ENCODE measurements at places on chromosomes 6 and 20. TPM values are rescaled to one million over a fixed set of nuclear protein-coding genes. Genes with fewer than 3 reads are reported as not detected.

GRCh38 chr20:61937146-61937962, 128.3 kb downstream of the TAF4 start:
- DNase-seq, result no peak

DNA sequence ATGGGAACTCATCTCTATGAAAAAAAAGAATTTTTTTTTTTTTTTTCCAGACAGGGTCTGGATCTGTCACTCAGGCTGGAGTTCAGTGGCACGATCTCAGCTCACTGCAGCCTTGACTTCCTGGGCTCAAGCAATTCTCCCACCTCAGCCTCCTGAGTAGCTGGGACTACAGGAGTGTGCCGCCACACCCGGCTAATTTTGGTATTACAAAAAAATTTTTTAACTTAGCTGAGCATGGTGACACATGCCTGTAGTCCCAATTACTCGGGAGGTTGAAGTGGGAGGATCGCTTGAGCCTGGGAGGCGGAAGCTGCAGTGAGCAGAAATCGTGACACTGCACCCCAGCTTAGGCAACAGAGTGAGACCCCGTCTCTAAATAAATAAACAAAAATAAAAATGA, 7.5 kb downstream of the DEF6 start:
- no peak for DNase-seq

FOXC1 gene
- 4.1 TPM for total RNA-seq

GRCh38 chr6:70252604-70253003, 50.3 kb downstream of the COL9A1 start:
- no peak for DNase-seq

DNA sequence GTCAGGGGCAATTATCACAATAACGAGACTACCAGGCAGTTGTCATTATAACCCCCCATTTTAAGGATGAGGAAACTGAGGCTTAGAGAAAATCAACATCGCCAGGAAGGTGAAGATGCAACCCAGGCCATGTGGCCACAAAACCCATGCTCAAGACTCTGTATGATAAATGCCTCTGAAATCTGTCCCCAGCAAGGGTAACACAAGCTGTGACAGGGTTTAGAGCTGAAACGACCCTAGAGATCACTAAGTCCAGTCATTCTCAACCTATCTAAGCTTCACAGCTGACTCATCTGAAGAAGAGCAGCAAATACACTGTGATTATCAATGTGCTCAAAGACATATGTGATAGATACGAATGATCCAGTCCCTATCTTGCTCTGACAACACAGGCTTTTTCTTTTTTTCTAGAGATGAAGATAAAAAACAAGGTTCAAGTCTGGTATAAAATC, 47.0 kb downstream of the ARHGAP18 start:
- no peak for DNase-seq

- DNase-seq, result no peak
Observed at GRCh38 chr20:60055740-60056139, 97.5 kb downstream of the CDH26 start.

ENPP4 gene
- 37.1 TPM for total RNA-seq

Data from frontal cortex (tissue), 4 donors.